ENCODE measurements at places on chromosomes 4 and X.

DNA sequence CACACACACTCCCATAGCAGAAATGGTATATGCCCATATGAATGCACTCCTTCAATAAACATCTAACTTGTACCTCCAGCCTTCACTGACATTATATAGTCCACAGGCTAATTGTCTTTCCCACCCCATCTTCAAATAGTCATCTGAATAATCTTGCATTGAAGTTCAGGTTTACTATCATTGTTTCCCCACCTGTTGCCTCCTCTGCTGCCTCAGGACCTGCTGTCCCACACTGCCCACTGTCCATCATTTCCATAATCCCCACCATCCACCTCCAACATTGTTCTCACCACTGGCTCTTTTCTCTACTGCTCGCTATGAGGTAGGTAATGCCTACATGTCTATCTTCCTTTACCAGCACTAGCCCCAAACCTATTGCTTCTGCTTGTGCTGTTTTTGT, 66.1 kb downstream of the TBC1D9 start:
- no peak for DNase-seq

DNA sequence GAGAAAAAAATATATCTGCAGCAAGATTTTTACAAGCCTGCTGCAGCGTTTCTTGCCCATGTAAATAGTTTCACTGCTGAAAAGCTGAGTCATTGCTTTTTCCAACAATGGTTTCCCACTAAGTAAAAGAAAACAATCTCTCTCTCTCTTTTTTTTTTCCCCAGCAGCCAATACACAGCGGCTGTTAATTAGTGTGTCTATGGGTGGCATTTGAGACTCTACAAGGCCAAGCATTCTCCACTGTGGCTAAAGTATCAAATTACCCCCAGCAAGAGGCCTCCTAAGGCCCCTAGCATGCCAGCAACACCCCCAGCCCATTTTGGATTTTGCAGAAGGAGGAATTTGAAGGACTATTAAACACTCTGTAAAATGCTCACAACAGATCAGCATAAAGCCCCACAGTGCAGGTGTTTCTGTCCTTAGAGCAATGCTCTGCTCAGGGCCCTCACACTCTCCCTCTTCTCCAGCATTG, 837.4 kb downstream of the TRIML1 start:
- peak; percentile 75 for DNase-seq

- DNase-seq = no peak
Measured at GRCh38 chrX:84709987-84710386, 207.7 kb upstream of the HDX start.

DNA sequence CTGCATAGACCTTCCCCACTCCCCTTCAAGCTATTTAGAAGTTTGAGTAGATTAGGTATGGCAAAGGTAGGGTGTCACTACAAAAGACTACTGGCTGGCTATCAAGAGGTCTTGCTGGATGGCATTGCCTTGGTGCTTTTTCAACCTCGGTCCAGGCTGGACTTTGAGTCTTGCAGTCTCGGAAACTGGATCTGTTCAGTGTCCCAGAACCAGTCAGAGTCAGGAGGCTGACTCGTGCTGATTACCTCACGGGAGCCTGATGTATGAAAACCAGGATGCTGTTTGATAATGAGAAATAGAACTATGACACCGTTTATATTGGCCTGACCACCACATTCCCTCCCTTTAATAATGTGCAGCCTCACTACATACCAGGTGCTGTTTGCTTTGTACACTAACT, 2.7 kb upstream of the PHKA1 start:
- DNase-seq = no peak
